ENCODE measurements at places on chromosomes 12 and 14.

GRCh38 chr12:288687-289086 lies 26.1 kb upstream of the SLC6A13 start:
- DNase-seq: no peak

GRCh38 chr14:105935384-105935783 lies 409.0 kb downstream of the TMEM121 start:
- no peak for DNase-seq

- DNase-seq: no peak
These were observed 1321.2 kb upstream of the SEL1L start for GRCh38 chr14:82854901-82855300.

DNA sequence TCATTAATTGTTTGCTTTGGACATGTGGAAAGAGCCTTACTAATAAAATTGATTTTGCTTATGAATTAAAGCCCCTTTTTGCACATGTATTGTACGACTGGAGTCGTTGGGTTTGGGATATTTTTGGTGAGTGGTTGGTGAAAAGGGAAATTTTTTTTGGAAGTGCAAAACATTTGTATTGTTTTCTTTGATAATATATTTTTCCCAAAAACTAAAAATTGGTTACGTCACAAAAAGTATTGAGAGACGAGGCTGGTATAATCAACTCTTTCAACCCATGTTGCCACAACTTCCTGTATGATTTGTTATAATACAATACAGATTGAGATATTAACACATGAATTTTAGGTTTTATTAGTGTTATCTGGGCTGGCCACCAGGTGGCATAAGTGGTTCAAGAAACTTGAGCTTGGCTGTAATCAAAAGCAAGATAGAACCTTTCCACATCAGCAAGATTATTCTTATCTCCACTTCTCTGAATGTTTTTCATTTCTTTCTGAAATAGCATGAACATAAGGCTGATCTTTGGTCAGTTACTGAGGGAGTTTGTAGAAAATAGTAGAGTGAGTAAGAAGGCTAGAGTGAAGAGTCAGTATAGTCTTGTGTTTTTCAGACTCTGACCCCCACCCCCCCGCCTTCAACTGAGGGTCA lies 8.7 kb downstream of the NGDN start:
- DNase-seq: peak; percentile 67

GRCh38 chr12:6772331-6772695 lies at the start of gene LAG3:
LAG3 (plus strand) TSS chr12:6772520; CDS start chr12:6772853, 333 bp downstream.
- DNase-seq: peak; percentile 64

GRCh38 chr14:106613256-106613655 lies 1086.9 kb downstream of the TMEM121 start:
- no peak for DNase-seq

DNA sequence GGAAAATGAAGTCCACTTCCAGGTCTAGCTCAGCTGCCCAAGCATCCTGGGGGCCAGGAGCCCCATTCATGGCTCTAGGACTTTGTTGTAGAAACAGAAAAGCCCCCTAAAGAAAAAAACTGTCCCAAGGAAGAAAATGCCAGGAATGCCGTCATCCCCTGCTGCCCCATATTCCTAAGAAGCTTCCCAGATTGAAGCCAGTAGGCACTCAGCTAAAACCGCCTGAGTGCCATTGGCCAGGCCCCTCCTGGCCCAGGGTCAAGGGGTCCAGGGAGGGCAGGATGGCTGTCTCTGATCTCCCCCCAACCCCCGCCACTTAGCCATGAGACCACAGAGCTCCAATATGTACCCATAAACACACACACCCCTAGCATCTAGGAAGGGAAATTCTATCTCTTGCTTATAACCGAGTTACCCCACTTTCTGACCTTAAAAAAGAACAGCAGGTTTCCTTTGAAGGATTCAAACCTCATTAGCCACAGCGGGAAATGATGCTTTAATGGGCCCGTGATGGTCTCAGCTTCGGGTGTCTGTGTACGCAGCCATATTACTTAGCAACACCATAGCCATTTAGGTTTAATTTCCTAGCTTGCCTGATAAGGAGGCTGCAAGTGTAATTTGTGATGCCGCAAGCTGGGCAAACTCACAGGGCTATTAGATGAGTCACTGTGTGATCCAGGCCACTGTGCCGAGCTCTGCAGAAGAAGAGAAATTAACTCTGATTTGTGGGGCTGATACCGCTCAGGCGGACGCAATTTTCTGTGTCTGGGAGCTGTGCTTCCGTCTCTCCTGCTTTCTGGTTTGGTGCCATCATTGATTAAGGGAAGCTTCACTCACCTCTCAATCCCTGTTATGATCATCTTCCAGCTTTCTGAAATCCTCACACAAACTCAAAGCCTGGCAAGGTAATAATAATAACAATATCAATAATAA lies 84.2 kb downstream of the GCH1 start:
- DNase-seq: no peak

GRCh38 chr14:79602045-79602444 lies 609.3 kb downstream of the DIO2 start:
- DNase-seq: no peak

GRCh38 chr14:103228076-103228806 lies 105.0 kb downstream of the TNFAIP2 start:
- no peak for DNase-seq

DNA sequence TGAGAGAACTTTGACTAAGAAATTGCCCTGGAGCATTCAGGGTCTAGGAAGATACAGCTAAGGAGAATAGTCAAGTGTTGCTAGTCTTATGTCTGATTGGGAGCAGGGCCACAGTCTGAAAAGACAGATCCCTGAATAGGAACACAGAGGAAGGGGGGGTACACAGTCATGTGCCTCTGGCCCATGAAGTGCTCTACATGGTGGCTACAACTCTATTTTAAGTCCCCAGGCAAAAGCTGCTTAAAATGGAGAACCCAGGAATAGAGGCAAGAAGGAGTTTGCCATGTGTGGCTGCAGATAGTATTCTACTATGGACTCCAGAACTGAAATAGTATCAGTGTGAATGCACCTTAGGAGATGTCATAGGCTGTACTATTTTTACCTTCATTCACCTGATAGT lies 118.0 kb upstream of the NPAS3 start:
- no peak for DNase-seq

DNA sequence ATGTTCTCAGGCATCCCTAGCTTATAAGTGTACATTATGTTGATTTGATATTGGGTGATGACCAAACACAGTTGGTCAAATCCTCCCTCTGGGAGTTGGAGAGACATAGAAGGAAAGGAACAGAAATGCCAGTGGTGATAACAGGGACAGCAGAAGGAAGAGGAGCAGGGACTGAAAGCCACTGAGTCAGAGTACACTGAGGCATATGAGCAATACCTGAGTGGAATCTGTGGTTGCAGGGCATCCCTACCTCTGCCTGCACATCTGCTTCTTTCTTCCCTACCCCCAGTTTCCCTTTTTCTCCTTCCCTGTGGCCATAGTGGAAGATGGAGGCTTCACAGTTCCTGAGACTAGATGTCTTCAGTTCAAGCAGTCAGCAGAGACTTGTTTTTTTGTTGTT lies 44.9 kb downstream of the BICD1 start:
- no peak for DNase-seq

DNA sequence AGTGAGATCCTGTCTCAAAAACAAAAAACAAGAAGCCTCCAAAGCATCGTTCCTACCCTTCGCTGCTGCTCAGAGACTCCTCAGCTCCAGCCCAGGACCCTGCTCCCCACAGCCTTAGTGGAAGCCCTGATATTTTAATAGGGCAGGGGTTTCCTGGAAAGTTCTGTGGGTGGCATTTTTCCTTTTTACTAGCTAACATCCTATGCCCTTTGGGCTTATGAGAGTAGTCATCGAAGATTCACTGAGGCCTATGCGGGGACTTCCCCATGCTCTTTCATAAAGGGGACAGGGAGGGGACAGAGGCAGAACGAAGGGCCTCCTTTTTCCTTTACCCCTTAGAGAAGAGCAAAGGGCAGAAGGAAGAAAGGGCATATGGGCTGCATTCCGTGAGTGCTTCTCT lies 8.3 kb downstream of the LAG3 start:
- no peak for DNase-seq

GRCh38 chr12:93460003-93460402 lies 7.3 kb upstream of the MRPL42 start:
- no peak for DNase-seq

DNA sequence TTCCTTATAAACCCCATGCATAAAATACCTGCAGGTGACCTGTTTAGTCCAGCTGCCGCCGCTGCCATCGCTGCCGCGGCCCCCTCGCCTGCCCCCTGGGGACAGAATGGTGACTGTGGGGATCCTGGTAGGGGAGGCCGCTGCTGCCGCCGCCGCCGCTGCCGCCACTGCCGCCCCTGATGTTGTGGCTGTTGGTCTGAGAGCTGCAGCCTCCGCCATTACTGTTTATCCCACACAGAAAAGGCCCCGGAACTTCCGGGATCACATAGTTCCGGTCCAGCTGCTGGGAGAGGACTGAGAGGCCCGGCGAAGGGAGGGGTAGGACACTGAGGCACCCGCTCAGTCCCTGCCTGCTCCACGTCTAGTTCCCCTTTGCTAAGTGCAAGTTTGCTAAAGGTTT lies 244.9 kb downstream of the C12orf50 start:
- DNase-seq: no peak

- DNase-seq: no peak
These were observed 71.2 kb upstream of the COCH start for GRCh38 chr14:30803185-30803584.

- no peak for DNase-seq
These were observed 331.7 kb downstream of the SOX5 start for GRCh38 chr12:23617749-23618148.

DNA sequence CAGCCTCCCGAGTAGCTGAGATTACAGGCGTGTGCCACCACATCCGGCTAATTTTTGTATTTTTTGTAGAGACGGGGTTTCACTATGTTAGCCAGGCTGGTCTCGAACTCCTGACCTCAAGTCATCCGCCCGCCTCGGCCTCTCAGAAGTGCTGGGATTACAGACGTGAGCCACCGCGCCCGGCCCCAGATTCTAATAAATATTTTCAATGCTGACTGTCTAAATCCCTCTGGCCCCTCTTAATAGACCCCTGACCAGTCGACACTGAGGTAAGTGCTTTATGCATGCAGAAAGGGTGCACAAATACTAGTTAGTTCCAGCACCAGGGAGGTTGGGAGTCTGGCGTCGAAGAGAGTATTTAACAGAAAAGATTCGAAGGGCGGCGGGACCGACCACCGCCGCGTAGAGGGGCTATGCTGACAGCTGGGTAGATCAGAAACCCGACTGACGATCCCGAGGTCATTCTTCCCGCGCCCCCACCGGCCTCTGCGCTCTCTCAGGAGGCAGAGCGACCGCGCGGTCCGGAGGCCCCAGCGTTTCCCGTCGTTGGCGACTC lies 1.1 kb upstream of the SPATS2 start:
- DNase-seq: no peak

DNA sequence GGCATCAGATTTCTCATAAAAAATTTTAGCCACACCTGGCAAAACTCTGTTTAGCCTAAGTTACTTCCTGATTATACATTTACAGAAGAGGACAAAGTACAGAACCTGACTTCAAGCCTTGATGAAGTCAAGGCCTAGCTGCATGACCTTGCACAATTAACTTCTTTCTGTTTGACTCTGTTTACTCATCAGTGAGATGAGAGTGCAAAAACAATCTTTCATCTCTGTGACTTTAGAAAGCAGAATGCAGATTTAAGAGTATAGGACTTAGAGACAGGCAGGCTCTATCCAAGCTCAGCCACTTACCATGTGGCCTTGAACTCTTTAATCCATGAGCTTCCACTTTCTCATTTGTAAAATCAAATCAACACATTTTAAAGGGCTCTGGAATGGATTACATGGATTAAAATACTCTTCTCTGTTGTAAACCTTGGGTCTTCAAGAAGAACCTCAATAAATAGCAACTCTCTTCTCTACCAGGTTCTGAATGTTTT lies 1178.9 kb downstream of the FLRT2 start:
- DNase-seq: no peak

- DNase-seq: no peak
These were observed 582.7 kb downstream of the SLC6A15 start for GRCh38 chr12:84329938-84330337.

DNA sequence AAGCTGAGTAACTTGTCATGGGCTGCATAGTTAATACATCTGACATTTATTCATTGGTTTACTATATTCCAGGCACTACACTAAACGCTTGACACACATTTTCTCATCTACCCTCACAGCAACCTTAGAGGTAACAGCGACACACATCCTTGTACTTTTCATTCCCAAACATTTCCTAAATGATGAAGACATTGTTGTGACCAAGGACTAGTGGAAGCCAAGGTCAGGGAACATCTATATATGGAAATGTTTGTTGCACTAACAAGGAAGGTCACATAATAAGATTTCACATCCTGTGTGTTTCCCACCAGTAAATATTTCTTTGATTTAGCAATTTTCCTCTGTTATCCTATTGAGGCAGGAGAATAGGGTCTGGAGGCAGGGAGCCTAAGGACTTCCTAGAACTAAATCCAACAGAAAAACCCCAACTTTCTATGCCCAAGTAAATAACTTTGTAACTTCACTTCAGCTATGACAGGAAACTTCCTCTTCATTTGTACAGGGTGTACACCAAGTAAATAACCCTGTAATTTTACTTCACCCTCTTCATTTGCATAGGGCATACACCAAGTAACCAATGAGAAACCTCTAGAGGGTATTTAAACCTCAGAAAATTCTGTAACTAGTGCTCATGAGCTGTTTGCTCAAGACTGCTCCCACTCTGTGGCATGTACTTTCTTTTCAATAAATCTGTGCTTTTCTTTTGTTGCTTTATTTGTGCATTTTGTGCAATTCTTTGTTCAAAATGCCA lies 48.4 kb downstream of the ZNF641 start:
- no peak for DNase-seq

DNA sequence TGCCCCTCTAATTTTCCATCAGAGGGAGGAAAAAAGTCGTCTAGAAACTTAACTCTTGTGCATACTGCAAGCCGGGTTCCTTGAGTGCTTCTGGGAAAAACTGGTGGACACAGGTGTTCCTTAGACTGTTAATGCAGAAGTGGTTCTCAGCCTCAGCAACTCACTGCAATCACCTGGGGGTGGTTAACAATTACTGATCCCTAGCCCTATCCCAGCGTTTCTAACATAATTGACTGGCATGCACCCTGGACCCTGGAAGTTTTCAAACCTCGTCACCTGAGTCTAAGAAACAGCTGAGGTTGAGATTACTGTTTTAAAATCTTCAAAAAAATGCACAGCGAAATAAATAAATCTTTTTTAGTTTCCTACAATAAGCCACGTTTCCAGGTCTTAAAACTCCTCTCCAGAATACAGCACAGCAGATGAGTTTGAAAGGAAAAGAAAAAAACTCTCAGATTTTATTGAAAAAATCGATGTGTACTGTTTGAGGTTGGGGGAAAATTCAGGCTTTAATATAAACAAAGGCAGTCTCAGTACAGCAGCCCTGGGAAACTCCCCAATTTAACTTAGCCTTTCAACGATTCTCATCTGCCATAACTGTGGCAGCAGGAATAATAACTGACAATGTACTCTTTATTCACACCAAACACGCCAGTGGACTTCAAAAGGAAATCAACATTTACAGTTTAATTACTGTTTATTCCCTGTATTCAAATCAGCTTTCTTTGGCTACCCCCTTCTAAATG lies 45.4 kb downstream of the PHLDA1 start:
- DNase-seq: no peak

All from activated CD4-positive, alpha-beta T cell treated with anti-CD3 and anti-CD28 coated beads, Interleukin-2, amount 50 U/mL, for 4 hours (primary cell).